ENCODE measurements at places on chromosomes 5 and 9. TPM values are rescaled to one million over a fixed set of nuclear protein-coding genes. Genes with fewer than 3 reads are reported as not detected.
A peak's percentile ranks its signal among the peaks of the same experiment; 100 is the strongest.

The PCDHA9 gene
- total RNA-seq = not detected

GRCh38 chr9:382383-382782, 167.7 kb downstream of the DOCK8 start:
- DNase-seq = no peak

- no peak for DNase-seq
Observed at GRCh38 chr9:127283135-127283534, 18.6 kb downstream of the GARNL3 start.

DNA sequence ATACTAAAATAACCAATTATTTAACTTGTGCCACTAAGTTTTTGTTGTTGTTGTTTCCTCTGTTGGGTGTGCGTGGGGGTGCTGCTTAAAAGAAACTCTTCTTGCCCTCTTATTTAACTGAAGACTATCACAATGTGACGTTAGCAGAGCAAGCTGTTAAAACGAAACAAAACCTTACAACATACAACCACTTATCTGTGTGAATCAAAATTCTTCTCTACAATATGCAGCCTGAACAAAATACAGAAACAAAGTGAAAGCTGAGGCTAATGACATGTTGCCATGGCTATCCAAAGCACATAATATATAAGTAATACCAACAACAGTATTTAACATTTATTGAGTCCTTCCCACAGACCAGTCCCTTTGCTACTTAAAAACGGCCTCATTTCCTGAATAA, 291.0 kb downstream of the FBXL17 start:
- DNase-seq = no peak

The ITK gene
- not detected for total RNA-seq

GRCh38 chr5:134113902-134114875, at the start of gene TCF7:
TCF7 (plus strand) TSS chr5:134114681; CDS start chr5:134114907, 226 bp downstream.
- DNase-seq = peak; percentile 69

GRCh38 chr9:94643176-94643575, 3.9 kb upstream of the FBP1 start:
- DNase-seq = no peak

GRCh38 chr5:121967187-121967586, 5.4 kb downstream of the SRFBP1 start:
- DNase-seq = peak; percentile 42

- DNase-seq = peak; percentile 5
Observed at GRCh38 chr5:123344816-123345426, 78.3 kb downstream of the CEP120 start.

The MAN2A1 gene
- total RNA-seq = 129 TPM

GRCh38 chr5:160961038-160961437, 109.0 kb upstream of the ATP10B start:
- DNase-seq = no peak

GRCh38 chr9:78470216-78470615, 173.3 kb downstream of the PSAT1 start:
- peak; percentile 29 for DNase-seq

DNA sequence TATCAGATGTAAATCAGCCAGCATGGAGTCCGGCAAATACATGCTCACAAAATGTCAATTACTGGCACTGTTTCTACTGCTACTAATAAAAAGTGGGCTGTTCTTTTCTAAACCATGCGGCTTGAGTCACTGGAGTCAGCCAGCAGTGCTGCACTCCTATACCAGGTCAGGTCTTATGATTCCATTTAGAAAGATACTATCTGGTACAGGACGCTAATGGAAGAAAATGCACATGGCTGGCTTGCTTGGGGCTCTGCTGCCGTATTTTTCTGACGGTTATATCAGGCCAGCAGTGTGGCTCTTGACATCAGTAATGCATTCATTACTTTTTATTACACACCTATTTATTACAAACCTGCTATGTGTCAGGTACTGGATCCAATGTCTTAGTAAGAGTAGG, 74.3 kb downstream of the NDFIP1 start:
- no peak for DNase-seq

The IRX2 gene
- 5.3 TPM for total RNA-seq

The GFPT2 gene
- total RNA-seq = 189 TPM

DNA sequence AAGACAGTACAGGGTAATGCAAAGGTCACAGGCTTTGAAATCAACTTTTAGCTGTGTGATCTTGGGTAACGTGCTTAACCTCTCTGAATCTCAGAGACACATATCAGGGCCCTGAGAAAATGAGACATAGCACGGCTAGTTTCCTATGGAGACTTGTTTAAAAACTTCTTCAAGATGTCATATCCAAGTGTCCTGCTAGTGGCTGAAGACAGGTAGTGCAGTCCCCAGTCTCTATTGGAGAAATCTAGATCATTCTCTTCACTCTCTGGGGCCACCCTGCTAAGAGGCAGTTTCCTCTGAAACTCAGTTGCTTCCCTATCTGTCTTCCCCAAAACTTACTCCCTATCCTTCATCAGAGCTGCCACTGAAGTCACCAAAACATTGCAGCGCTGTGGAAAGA, 30.3 kb upstream of the GRXCR2 start:
- DNase-seq = no peak

DNA sequence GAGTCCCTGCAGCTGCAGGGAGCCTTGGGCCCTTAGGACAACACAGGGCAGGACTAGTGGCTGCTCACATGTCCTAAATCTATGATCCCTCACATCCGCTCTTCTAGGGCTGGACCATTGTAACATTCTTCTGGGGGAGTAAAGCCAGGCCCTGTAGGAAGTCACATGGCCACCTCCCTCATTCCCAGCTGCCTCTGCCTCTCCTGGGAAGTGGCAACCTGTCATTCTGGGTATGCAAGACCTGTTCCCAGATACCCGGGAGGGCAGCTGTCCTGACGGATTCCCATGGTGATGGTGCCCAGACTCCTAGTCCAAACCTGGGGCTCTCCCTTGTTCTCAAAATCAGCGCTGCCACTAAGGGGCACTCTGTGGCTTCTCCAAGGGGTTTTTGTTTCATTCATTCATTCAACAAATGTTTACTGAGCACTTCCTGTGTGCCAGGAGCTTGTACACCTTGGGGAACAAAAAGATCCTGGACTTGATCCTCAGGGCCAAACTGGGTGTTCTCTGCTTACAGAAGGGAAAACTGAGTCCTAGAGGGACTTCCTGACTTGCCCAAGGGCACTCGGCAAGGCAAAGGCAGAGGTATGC, 85.6 kb downstream of the PSD2 start:
- DNase-seq = no peak

GRCh38 chr5:112492291-112492690, 73.2 kb upstream of the EPB41L4A start:
- DNase-seq = peak; percentile 63

- DNase-seq = peak; percentile 34
Observed at GRCh38 chr5:96288845-96289185, 144.2 kb downstream of the PCSK1 start.

The SYK gene
- not detected for total RNA-seq

DNA sequence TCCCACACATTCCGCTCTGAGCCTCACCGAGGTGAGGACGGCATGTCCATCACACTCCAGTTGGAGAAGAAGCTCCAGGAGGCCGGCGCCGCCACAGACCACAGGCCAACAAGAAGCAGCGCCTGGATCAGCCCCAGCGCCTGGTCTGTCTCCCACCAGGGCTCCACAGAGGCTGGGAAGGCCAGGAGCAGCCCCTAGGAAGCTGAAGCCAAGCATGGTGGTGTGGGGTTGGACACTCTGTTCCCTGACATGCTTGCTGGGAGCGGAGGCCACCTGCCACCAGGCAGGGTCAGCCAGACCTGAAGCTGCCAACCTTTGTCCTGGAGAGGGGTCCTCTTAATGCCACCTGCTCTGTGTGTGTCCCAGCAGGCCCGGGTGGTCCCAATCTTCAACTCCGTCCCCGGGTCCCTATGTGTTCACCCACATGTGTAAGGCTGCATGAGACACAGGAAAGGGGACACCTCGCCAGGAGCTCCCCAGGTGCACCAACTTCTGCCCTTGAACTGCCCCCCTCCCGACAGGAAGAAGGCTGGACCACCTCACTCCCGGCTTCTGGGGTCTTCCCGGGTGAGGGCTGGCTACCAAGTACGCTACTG, 140.1 kb upstream of the PPP1R26 start:
- DNase-seq = no peak

The FSTL4 gene
- total RNA-seq = 0.26 TPM

All from LHCN-M2 (cell line).